A549 treated with Hydrocortisone at 1 μM for 4 hours (cell line): ENCODE measurements at places on chromosomes 4 and X. TPM values are rescaled to one million over a fixed set of nuclear protein-coding genes. Genes with fewer than 3 reads are reported as not detected.

MTMR1 gene
- 12.1 to 17.3 TPM (median 15.4 TPM) in 5 replicates for total RNA-seq

HEPH gene
- not detected in 5 replicates for total RNA-seq

CXorf65 gene
- not detected in 5 replicates for total RNA-seq

FGB gene
- total RNA-seq = 15.4 to 24.5 TPM (median 19.2 TPM) in 5 replicates

S100P gene
- total RNA-seq = 44.4 to 144 TPM (median 132 TPM) in 5 replicates
